ENCODE measurements at places on chromosomes 1 and 21.

DNA sequence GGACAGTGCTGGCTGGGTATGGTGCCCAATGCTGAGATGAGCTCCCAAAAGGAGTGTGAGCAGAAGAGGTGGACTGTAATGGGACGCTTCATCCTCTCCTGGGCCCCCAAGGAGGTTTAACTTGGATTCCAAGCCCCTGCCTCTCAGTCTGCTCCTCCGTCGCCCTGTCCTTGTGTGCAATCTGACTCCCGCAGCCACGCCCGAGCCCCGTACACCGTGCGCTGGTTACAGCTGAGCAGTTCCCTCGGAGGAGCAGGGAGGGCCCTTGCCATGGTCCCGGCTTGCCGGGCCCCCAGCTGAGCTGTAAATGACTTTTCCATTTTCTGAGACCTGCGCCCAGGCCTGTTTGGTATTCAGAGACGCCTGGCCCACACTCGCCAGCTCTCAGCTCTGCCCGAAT is 53.7 kb downstream of the PAX7 start:
- no peak for DNase-seq

DNA sequence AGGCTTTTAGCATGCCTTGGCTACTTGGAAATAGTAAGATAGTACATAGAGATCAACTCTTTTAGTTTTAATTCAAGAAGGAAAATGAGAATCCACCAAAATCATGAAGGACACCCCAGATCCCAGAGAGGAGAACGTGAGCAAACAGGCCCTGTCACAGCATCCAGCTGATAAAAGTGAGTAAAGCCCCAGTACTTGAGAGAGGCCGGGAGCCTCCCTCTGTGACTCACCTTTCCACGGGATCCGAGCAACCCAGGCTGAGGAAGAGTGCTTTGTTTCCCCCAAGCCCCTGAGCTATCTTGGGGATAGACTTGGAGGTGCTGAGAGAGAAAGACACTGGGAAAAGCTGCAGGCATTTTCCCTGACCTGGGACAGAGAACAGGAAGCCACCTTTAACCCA is 238.6 kb downstream of the DUSP10 start:
- DNase-seq = no peak

DNA sequence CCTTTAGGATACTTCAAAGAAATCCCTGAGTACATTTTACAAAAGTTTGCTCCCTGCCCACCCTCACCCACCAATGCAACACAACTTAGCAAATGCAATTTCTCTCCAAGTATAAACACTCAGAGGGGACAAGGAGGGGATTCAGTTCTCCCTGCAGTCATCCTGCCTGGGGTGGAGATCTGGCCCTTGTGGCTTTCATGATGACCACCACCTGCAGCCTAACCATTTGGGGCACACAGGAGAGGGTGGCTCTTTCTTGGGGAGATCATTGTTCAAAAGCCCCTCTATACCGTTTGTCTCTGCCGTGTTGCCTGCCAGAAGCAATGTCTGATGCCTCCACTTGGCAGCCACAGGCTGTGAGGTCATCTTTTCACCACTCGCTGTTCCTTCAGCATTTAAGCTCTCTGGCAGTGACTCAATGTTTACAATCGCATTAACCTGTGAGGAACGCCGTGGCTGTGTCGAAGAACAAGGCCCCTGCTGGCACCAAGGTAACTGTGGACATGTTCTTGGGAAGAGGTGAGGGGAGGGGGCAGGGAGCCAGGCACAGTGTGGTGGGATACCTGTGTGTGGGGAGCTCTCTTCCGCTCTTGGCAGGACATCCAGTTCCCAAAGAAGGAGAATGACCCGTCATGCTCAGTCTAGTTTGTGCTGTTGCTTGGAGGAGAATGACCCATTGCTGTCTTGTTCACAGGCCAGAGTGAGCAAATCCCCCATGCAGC is 103.9 kb upstream of the DUSP10 start:
- peak; percentile 83 for DNase-seq

DNA sequence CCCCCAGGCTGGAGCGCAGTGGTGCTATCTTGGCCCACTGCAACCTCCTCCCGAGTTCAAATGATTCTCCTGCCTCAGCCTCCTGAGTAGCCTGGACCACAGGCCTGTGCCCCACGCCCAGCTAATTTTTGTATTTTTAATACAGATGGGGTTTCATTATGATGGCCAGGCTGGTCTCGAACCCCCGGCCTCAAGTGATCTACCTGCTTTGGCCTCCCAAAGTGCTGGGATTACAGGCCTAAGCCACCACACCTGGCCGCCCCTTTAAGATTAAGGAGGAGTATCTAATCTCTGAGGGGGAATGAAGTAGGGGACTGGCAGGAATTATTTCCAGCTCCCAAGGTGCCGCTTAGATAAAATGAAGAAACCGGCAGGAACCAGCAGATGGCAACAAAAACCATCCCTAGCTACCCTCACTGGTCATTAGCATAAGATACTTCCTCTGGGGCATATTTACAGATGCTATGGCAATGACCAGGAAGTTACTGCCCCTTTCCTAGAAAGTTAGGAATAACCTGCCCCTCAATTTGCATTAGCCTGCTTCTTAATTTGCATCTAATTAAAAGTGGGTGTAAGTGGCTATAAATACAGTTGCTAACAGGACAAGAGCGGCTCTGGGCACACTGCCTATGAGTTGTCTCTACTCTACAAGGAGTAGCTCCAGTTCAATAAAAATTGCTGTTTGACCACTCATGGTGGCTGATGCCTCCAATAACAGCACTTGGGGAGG is 7.1 kb upstream of the NSUN4 start:
- peak; percentile 12 for DNase-seq

DNA sequence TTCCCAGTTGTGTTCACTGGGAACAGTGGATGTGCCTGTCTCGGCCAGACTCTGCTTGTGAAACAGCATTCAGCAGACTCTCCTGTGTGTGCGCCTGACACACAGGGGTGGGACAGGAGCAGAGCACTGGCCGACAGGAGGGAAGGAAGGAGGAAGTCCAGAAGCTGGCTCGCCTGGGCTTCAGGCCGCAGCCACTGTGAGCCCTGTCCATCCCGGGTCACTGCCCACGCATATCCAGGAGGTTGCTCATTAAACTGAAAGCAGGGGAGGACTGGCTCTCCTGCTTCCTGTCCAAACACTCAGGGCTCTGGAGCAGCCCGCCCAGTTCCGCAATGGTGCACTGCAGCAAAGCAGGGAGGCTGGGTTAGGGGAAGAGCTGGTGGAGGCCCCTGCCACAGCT is 218.7 kb upstream of the VAMP3 start:
- no peak for DNase-seq

DNA sequence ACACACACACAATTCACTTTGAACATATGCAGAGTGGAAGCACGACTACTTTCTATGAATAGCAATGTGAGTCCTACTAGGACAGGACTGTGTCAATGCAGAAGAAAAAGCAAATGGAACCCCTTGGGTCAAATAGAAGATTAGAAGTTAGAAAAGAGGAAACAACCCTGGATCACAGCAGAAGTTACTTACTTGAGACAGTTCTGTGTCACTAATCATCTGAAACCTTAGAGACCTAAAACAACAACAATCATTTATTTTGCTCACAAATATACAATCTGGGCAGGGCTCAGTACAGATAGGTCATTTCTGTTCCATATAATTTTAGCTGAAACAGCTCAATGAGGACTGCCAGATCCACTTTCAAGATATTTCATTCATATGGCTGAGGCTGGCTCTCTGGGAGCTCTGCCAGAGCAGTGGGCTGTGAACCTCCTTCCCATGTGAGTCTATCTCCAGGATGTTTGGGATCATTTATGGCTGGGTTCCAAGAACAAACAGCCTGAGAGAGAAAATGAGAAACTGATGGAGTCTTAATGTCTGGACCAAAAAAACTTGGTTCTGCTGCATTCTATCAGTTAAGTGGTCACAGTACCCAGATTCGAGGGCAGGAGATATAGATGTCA is 42.5 kb upstream of the IL10 start:
- DNase-seq = no peak

DNA sequence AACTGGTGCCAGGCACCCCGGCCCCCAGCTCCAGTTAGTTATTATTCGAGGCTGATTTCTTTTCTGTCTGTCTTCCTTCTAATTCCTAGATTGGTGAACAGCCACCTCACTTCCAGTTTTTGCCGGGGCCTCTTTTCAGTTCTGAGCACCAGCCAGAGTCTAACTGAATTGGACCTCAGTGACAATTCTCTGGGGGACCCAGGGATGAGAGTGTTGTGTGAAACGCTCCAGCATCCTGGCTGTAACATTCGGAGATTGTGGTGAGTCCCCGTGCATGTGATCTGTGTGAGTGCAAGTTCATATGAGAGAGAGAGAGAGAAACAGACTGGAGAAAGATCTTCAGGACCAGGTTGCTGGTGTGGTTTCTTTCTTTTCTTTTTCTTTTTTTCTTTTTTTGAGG is 13.5 kb downstream of the NLRP3 start:
- no peak for DNase-seq

GRCh38 chr1:28329395-28330153 is 734 bp downstream of the MED18 start:
- DNase-seq = peak; percentile 16
